ENCODE measurements at places on chromosomes 7 and 10.

DNA sequence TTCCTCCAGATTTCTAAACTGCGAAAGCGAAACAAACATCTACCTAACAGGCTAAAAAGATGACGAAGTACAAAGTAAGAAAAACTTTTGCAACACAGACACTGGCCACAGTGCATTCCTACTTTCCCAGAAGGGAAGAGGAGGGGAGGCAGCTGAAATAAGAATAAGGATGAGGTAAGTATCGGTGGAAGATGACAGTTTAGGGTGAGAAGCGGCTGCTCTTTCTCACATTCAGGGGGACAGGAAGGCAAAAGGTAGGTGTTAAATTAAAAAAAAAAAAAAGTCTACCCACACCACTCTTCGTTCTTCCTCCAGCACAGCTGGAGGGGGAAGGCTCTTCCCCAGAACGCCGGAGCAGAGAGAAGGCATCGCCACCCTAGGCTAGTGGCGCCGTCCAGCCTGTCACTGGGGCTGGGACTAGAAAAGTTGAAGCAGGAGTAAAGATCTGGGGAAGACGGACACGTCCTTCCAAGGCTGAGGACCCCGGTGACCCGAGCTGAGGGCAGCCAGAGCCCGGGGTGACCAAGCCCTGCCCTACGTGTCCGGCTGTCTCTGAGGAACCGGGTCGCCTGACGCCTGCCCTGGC, 846 bp downstream of the DNAJC1 start:
- DNase-seq: no peak

DNA sequence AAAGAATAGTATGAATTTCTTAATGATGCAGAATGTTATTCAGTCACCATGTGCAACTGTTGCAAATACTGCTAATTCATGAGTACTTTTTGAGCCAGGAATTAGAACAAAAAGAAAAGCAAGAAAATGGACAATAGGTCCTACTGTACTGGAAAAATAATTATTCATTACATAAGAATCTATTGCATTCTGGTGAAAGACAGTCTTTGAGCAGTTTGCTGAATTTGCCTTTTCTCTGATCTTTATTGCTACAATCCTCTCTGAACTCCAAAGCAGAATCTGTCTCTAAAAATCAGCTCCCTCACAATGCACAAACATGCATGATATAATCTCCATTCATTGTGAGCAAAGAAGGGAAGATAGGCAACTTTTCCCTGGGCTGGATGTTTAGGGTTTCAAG, 12.8 kb downstream of the IFIT2 start:
- no peak for DNase-seq

DNA sequence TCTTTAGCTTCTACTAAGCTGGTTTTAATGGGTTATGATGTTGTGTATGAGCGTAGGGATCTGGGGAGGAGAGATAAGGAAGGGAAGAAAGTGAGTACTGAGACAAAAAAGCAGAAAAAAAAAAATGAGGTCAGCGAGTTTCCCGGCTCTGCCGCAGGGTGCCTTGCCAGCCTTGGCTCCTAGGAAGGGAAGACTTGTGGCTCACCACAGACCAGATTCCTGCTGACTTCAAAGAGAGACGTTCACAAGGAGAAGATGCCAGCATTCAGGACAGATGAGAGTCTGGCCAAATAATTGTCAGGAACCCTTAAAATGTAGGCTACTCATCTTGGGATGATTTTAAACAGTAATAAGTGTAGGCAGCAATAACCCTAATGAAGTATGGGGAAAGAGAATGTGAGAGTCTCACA, 11.4 kb upstream of the FAS start:
- no peak for DNase-seq

DNA sequence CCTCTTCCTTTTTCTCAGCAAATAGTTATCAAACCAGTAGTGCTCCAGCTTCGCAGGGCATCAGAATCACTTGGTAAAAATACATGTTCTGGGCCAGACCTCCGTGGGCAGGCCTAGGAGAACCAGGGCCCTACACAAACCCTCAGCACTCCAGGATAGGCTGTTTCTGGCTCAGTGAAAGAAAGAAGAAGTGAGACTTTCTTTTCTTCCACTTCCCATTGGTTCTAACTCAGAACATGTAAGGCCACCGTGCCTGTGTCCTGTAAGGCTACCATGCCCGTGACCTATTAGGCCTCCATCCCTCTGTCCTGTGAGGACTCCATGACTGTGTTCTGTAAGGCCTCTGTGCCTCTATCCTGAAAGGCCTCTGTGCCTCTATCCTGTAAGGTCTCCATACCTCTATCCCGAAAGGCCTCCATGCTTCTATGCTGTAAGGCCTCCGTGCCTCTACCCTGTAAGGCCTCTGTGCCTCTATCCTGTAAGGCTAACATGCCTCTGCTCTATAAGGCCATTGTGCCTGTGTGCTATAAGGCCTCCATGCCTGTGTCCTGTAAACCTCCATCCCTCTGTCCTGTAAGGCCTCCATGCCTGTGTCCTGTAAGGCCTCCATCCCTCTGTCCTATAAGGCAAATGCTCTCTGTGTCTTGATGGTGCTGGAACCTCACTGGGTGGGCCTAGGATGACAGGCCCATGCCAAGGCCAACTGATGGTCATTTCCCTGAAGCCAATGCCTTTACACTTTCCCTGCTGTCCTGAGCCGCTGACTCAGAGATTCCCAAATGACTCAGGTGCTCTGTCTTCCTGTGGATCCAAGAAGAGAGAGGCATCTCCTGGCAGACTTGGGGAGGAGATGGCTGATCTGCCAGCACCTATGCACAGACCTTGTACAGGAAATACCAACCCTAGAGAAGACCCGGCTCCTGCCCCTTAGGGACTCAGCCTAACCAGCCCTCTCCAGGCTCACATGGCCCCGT, 96.6 kb upstream of the CACUL1 start:
- DNase-seq: no peak

DNA sequence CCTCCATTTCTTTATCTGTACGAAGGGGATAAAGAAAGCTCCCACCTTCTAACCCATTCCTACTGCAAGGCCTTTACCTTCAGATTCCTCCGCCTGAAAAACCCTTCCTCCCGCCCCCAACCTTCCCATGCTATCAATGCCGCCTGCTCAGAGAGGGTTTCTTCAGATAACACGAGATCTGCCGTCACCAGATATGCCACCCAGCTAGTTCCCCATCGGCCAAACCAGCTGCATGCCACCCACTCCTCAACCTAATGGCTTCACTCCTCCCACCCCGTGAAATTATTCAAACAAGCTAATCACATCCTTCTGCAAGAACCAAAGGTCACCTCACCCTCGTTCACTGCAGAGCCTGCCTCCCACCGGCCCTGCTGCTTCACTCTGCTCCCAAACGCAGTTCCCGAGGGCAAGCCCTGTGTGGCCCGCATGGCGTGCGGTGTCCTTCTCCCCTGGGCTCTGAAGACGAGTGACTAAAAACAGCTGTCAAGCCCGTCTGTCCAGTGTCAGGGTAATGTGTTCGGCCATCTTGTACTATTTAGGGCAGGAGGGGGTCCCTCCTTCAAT, 46.8 kb upstream of the TMEM213 start:
- no peak for DNase-seq

- DNase-seq: no peak
These were observed 32.7 kb upstream of the RBAK start for GRCh38 chr7:5012985-5013384.

DNA sequence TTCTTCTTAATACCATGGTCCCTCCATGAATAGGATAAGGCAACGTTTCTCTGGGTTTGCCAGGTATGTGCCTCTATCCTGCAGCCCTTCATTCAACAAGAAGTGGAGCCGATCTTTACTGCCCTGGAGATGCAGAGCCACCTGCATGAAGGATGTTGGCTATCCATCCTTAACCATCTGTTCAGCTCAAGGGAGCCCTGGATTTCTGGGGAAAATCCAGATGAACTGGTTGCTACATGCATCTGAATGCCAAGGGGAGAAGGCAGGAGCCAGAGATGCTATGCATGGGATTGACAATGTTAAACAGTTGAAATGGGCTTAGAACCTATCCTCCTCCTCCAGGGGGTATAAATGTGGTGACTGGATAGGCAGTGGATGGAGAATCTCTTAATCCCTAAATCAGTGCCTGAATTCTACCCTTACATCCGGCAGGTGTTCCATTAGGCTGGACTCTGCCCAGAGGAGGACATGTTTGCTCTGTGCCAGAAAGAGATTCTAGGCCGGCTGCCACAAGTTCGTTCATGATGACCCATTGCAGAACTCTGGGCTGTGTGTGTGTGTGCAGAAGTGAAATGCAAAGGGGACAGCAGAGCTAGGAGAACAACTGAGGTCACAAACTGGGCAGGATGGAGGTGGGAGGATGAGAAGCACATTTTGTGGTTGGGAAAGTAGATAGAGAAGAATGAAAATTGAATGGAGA, 15.6 kb downstream of the CPED1 start:
- no peak for DNase-seq
